Lower leg skin (tissue), 4 donors: ENCODE measurements at places on chromosomes 1 and 21.

DNA sequence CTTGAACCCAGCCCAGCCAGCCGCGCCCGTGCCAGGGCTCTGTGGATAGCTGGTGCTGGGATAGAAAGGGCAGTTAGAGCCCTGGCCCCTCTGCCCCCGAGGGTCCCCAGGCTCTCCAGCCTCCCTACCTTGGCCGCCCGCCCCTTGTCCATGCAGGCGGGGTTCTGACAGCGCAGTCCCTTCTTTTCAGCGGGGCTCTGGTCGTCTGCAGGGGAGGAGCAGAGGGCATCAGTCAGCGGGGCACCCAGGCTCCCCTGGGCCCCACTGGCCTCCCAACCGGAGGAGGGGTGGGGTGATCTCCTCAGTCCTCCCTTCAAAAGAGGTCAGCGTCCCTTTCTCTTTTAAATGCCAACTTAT is 4.9 kb upstream of the PLEKHG5 start:
- no peak for DNase-seq

DNA sequence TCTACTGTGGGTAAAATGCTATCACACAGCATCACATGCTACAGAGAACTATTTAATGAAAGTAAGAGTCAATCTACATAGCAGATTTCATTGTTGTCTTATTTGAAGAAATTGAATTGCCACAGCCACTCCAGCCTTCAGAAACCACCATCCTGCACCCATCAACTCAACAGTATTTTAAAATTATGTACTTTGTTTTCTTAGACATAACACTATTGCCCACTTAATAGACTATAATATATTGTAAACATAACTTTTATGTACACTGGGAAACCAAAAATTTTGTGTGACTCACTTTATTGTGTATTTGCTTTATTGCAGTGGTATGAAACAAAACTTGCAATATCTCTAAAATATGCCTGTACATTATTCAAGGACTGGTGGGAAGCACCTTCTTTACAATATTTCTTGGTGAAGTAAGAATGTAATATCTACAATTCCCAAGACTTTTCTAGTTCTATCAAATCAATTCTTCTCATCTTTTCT is 133.0 kb downstream of the DUSP10 start:
- DNase-seq, result no peak

DNA sequence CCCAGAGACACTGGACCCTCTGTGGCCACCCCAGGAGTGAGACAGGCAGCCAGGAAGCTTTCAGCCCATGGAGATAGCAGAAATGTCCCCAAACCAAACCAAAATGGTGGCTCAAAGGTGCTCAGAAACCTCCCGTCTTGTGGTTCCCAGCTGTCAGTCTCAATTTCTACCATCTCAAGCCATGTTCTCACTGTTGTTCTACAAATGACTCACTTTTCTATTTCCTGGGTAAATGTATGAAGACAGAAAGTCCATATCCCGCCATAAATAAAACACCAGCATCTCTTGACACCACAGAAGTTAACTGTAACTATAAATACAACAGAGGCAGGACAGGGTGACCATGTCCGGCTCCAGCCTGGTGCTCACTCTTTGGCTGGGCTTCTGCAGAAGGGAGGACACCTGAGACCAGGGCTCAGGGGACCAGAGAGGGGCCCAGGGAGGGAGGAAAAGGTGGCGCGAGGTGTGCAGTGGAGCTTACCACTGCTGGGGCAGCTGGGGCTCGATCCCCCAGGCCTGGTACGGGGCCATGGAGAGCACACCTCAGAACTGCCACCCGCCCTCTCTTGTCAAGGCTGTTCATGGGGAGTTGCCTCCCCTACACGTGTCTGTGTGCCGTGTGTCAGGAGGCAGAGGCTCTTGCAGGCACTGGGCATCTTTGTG is 43.6 kb downstream of the EPHB2 start:
- no peak for DNase-seq

DNA sequence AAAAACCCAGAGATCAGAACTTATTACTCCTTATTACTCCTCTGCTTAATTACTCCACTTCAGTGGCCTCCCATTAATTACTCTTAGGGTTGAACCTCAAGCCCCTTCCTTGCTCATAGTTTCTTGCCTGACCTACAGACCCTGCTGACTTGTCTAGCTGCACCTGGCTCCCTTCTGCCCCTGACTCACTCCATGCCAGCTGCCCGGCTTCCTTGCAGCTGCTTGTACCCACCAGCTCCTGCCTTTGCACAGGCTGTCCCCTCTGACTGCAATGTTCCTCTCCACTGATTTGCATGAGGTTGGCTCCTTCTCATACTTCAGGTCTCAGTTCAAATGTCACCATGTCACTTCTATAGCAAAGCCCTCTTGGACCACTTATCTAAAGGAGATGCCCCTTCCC is 1.9 kb upstream of the PTPRU start:
- no peak for DNase-seq

- no peak for DNase-seq
Observed at GRCh38 chr1:230067871-230068620, 1.0 kb downstream of the GALNT2 start.

GRCh38 chr1:226350519-226350865 is 41.5 kb upstream of the LIN9 start:
- no peak for DNase-seq

GRCh38 chr1:165057956-165058355 is 298.6 kb downstream of the LMX1A start:
- no peak for DNase-seq

GRCh38 chr1:167294528-167294927 is 73.8 kb downstream of the POU2F1 start:
- DNase-seq, result no peak

- no peak for DNase-seq
Observed at GRCh38 chr1:55816456-55817426, 601.6 kb upstream of the USP24 start.

DNA sequence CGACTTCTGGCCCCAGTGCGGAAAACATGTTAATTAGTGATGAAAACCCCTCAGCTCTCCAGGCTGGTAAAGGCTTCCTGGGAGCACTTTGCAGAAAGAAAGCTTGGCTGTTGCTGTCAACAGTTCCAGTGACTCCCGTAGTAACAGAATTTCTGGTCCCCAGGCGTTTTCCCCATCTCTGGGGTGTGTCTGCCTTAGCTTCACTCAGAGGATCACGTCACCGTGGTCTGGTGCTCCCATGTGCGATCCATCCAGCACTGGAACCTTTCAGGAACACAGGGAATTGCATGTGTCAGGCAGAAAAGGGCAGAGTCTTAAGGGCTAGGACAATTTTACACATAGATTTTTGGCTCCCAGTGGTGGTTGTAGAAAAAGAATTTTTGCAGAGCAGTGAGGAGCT is 470.4 kb upstream of the USP24 start:
- peak; percentile 75 for DNase-seq

GRCh38 chr21:39855595-39855994 is 11.6 kb upstream of the PCP4 start:
- DNase-seq, result no peak

GRCh38 chr1:205545991-205546390 is 41.5 kb downstream of the CDK18 start:
- DNase-seq, result peak; percentile 40

DNA sequence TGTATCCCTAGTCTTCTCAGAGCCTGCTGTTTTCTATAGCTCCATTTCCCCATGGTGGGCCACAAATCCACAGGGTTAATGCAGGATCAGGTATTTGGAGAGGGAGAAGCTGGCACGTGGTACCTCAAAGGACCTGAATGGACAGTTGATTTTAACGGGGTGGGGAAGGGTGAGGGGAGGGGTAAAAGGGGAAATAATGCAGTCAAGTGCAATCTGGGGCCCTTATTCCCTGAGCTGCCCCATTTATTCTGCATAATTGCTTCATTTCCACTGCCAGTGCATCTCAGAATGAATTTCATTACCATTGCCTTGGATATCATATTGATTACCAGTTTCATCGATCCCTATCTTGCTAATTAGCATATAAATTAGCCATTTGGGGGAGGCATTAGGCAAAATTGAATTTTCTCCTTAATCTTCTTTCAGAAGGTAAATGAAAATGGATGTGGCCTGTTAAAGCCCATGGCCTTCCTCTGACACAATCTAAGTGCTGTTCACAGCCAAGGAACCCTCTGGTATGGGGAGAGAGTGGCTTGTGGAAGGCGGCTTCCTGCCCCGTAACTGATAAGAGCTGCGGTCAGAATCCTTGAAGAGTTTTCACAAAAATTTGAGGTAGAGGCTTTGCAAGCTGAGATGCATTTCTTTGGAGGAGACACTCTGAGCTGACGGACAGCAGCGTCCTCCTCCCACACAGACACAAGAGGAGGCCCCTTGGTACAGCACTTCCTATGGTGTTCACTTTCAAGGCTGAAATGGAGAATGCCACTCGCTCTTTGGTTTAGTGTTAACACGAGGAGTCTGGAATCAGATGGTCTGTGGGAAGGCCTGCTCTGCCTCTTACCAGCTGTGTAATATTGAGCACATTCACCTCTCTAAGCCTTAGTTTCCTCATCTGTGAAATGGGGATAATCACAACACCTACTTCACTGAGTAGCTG is 34.4 kb downstream of the PHC2 start:
- DNase-seq, result no peak

DNA sequence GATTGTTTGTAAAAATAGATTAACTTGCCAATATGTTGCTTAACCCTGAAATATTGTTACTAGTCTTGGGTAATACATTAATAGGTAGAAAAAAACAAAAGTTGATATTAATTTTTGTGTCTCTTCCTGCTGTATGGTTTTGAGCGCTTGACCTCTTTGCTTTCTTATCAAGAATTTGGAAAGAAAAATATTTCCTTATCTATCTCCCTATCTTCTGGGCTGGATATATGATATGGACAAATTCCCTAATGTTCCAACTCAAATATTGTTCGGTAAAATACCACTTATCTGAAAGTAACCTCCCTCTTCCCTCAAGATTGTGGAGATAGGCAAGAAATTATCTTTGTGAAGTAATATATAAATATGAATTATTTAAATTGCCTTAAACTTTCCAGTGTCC is 57.3 kb downstream of the ADGRL4 start:
- DNase-seq, result no peak

DNA sequence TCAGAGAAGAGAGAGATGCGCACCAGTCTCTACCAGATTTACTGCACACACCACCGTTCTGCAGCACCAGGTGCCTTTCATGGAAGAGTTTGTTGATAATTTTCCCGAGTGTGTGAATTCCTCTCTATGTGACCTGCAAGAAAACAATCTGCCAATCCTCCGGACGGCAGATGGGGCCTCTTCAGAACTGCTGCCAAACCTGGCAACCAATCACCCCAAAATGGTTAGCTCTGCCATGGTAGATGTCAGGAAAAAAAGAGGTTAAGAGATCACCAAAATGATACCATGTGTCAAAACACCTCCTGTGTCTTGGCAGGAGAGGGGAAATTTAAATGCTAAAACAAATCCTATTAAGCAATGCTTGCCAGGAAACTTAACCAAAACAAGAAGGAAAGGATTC is 96.5 kb downstream of the DAB1 start:
- no peak for DNase-seq

GRCh38 chr1:195466639-195467038 is 1141.6 kb downstream of the KCNT2 start:
- DNase-seq, result no peak

GRCh38 chr1:8363767-8364301 is 45.9 kb downstream of the SLC45A1 start:
- no peak for DNase-seq

DNA sequence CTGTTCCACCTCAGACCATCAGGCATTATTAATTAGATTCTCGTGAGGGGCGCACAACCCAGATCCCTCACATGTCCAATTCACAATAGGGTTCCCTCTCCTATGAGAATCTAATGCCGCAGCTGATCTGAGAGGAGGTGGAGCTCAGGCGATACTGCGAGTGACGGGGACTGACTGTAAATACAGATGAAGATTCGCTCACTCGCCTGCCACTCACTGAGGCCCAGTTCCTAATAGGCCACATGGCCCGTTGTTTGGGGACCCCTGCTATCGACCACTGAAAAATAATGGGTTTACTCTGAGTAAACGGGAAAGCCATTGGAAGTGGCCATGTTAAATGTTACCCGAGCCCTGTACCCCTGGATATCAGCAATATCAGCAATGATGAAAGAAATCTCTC is 65.9 kb downstream of the GRIK1 start:
- no peak for DNase-seq

DNA sequence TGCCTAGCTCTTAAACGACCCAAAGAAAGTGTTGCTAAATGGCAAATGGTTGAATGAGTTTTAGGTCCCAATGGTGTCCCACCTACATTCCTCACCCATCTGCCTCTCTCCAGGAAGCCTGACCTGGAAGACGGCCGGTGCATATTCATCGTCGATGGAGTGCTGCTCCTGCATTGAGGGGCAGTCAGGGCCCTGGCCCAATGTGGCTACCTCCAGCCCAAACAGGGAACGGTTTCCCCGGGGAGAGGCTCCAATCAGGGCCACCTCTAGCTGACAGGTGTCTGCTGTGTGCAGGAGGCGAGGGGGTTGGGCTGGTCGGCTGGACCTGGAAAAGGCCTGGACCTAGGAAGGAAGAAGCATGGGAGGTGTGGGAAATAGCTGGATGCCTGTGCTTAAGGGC is 1.6 kb downstream of the GLMP start:
- DNase-seq, result no peak

- DNase-seq, result no peak
Observed at GRCh38 chr1:219171192-219171935, 2.3 kb upstream of the LYPLAL1 start.

GRCh38 chr1:29202584-29203340 is 21.1 kb upstream of the SRSF4 start:
- peak; percentile 96 for DNase-seq

- DNase-seq, result no peak
Observed at GRCh38 chr1:37636435-37636834, 1.7 kb upstream of the RSPO1 start.

GRCh38 chr1:19831441-19831840 is 16.4 kb upstream of the RNF186 start:
- DNase-seq, result no peak

GRCh38 chr1:41341772-41342562 is 19.3 kb upstream of the FOXO6 start:
- DNase-seq, result no peak

DNA sequence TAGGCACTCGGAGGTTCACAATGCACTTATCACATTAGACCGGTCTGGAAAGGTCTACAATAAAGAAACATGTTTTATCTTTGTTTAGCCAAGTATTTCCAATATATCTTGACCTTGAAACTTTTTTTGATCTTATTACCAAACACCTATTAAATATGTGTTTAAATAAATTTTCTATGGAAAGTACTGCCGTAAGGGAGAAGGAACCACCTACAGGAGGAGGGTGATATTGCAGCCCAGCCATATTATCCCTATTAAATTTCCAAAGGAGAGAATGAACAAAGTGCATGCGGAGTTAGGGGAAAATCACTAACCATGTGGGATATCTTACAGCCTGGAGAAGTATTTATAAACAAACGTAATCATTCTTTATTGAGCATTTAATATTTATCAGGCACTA is 14.5 kb downstream of the BRINP2 start:
- DNase-seq, result no peak
